Left renal cortex interstitium (tissue), 4 donors: ENCODE measurements at places on chromosomes 5 and 9. TPM values are rescaled to one million over a fixed set of nuclear protein-coding genes. Genes with fewer than 3 reads are reported as not detected.
A peak's percentile ranks its signal among the peaks of the same experiment; 100 is the strongest.

- no peak for DNase-seq
These were observed 13.3 kb upstream of the COL5A1 start for GRCh38 chr9:134628354-134628736.

GRCh38 chr5:175872287-175873087 lies 1.1 kb downstream of the CPLX2 start:
- DNase-seq: no peak

- DNase-seq: peak; percentile 23
These were observed 75.7 kb downstream of the PIP5K1B start for GRCh38 chr9:68780720-68781119.

PCDHGC5 gene
- polyA plus RNA-seq: 0.87 TPM
